ENCODE measurements at places on chromosomes 5 and 9. TPM values are rescaled to one million over a fixed set of nuclear protein-coding genes. Genes with fewer than 3 reads are reported as not detected.

DNA sequence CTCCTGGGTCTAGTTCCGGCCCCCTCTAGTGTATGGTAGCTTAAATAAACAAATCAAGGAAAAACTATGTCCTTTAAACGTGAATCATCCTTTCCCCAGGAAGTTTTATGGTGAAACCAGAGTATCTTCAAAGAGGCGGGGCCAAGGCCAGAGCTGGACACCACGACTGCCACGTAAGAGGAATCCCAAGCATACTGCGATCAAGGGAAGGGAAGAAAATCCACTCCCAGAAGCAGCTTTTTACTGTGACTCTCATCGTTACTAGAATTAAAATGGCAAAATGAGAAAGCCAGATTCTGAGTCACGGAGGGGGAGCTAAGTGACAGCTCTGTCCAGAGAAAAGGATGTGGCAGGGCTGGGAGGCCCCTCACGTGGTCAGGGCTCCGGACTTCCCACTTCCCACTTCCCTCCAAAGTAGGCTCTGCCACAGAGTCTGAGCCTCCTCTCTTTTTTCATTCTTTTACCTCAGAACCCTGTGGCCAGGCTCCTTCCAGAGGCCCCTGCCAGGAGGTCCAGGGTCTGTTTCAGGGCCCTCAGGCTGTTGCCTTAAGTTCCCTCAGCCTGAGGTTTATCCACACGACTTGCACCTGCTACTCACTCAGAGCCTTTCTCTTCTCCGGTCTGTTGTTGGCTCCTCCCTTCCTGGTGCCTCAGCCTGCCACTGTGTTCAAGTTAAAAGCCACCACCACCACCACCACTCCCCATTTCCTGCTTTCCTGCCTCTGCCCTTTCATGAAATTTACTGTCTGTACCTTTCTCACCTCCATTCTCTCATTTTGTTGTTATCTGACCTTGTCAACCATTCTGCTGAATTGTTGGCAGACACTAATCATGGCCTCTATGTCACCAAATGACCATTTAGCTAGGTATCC, 1.4 kb upstream of the GLRX start:
- peak; percentile 69 for DNase-seq

DNA sequence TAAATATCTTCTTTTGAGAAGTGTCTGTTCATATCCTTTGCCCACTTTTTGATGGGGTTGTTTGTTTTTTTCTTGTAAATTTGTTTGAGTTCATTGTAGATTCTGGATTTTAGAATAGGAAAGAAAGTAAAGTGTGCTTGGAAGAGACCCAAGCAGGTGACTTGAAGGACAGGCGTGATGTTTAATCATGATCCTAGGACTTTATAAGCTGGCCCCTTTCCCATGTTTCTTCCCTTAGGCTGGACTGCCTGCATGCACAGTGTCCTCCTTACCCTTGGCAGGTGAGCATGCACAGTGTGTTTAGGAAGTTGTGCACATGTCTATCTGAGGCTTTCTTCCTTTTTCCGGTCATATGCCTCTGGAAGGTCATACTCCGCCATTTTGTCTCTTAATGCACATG, 61.3 kb downstream of the ISOC1 start:
- no peak for DNase-seq

GRCh38 chr5:177313561-177314259, 2.0 kb upstream of the MXD3 start:
- no peak for DNase-seq

Gene ADAMTSL1
- total RNA-seq, result 39.7 TPM

Gene SOHLH1
- total RNA-seq, result not detected

Gene PTPN3
- total RNA-seq, result 21.1 TPM

DNA sequence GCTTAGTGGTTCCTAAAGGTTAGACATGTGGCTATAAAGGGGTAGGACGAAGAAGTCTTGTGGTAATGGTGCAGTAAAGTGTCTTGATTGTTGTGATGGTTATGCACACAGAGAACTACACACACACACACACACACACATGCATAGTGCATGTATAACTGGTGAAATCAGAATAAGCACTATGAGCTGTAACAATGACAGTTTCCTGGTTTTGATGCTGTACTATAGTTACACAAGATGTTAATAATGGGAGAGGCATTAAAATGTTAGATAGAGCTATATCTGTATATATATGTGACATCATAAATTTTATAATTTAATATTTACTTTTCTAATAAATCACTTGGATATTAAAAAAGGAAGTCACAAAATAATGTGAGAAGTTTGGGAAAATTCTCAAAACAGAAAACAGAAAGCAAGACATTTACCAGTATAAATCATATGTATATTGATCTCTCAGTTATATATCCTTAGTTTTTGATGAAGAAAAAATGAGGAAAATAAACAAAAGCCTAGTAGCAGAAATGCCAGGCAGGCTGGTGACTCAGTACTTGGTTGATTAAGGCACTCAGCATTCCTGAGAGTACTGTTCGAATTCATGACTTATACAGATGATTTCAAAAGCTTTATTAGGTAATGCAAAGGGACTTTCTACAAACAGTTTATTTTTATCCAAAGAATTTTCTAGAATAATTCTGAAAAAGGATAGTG, 350.5 kb upstream of the DAB2 start:
- DNase-seq, result no peak

Gene BTNL3
- total RNA-seq, result 146 TPM

- DNase-seq, result no peak
Observed at GRCh38 chr5:140551872-140552271, 4.4 kb downstream of the EIF4EBP3 start.

GRCh38 chr9:4973246-4973645, 11.8 kb upstream of the JAK2 start:
- DNase-seq, result no peak

DNA sequence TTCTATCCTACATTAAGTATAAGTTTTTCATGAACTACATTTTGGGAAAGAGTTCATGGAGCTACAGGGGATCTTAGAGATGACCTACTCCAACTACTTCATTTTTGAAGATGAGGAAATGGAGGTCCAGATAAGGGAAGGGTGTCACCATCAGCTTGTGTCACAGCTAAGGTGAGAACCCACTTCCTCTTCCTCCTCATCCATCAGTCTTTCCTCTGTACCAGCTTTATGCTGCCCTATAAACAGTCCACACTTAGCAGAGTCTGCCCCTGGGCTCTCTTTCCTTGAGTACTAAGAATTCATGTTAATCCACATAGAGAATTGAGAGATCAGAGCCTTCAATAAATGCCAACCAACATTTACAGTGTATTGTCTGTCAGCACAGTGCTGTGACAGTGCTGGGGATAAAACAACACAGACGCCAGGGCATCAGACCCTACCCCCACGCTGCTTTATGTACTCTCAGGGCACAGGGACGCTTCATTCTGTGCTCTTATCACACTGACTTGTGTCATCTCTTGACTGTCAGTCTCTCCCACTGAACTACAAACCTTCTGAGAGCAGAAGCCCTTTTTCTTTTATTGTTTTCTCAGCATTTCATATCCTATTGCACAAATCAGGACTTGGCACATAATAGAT, 22.1 kb downstream of the ADRB2 start:
- DNase-seq, result no peak

DNA sequence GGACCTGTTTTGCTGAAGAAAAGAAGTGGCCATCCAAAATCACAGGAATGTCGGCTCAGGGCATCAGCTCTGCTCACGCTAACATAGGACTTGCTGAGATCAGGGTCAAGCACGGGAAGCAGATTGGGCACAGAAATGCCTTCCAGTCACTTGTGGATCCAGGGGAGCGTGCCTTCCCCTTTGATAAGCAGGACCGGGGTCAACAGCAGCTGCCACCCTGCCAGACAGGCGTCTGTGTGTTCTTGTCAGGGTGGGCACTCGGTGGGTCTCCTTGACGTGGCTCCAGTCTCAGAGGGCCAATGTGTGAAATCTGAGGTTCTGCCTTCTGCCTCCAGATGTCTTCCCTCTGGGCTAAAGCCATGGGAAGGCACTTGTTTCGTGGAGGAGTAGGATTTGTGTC, 313.7 kb upstream of the IRX4 start:
- no peak for DNase-seq

GRCh38 chr9:88837731-88838130, 153.5 kb upstream of the S1PR3 start:
- DNase-seq, result no peak

Gene NUDT12
- total RNA-seq, result 6.2 TPM

DNA sequence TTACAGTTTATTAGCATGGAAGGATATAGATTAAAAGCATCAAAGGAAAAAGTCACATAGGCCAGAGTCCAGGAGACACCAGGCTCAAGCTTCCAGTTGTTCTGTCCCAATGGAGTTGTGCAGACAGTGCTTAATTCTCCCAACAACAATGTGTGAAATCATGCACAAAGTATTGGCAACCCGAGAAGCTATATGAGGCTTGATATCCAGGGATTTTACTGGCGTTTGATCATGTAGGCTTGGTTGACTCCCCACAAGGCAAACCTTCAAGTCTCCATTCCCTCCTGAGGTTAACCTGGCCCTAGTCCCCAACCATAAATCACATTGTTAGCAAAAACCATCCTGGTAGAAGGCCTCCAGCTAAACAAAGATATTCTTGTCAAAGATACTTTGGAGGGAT, 141.5 kb downstream of the ADAMTS19 start:
- no peak for DNase-seq

- no peak for DNase-seq
Observed at GRCh38 chr5:199197-199949, 8.1 kb downstream of the LRRC14B start.

DNA sequence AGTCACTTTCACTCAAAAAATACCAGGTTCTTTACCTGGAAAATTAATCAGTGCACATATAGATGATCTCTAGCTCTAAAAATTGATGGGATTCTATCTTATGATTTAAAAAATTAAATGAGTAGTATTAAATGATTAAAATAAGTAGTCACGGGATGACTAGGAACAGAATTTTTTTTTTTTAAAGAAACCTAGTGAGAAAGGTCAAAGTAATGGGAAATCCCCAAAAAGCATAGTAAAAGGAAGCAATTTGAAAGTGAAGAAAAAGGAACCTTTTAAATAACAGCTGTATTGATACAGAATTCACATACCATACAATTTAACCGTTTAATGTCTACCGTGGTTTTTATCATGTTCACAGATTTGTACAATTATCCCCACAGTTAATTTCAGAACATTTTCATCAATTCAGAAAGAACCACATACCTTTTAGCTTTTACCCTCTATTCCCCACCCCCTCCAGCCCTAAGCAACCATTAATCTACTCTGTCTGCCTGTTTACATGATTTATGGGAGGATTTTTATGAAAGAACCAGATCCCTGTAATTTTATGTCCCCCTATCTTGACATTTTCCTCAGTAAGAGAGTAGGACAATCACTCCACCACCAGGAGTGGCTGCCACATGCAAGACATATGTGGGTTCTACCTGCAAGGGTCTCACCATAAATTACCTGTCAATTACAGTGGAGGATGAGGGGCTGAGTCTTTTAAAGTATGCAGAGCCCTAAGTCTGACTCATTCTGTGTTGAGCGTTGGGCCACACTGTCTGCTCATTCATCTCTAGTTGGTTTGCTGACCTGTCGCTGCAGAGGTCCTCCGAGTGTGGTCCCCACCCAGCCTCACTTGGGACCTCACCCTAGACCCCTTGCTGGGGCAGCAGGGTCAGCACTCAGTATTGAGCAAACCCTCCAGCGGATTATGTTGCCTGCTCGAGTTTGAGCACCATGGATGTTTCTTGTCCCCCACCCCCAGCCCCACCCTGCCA, 16.0 kb downstream of the ANKRD33B start:
- DNase-seq, result no peak

Gene BNC2
- 20.5 TPM for total RNA-seq

Gene DAPK1
- 28.3 TPM for total RNA-seq

Gene CYLC2
- total RNA-seq, result not detected

Gene PCDHGA8
- 1.5 TPM for total RNA-seq

DNA sequence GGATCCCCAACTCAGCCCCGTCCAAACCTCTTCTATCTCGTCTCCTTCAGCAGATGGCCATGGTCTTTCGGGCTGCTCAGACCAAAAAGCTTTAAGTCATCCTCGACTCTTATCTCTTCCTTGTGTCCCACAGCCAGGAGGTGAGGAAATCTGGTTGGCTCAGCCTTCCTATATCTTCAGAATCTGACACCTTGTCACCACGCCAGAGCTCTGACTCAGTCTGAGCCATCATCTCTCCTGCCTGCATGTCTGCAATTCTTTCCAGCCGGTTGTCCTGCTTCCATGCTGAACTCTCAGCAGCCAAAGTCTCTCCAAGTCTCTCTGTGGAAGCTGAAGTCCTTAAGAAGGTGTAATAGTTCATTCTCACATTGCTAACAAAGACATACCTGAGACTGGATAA, 419.3 kb upstream of the ADAMTS16 start:
- DNase-seq, result no peak

- no peak for DNase-seq
Observed at GRCh38 chr5:8710426-8710930, 835.4 kb downstream of the SEMA5A start.

DNA sequence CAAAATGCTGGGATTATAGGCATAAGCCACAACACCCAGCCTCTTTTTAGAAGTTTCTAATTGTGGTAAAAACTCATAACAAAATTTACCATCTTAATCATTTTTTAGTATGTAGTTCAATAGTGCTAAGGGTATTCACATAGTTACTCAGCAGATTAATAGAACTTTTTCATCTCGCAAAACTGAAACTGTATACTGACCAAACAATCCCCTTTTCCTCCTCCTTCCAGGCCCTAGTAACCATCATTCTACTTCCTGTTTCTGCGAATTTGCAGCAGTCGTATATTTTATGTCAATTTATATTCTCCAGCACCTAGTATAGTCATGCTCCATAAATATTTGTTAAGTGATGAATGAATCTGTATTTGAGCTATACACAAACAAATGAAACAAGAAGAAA, 86.3 kb upstream of the ERBIN start:
- DNase-seq, result no peak

- no peak for DNase-seq
Observed at GRCh38 chr9:108512426-108513173, 343.2 kb downstream of the ACTL7B start.

GRCh38 chr5:178454821-178455479, 135.2 kb downstream of the COL23A1 start:
- no peak for DNase-seq

Gene GNE
- total RNA-seq, result 32.2 TPM

DNA sequence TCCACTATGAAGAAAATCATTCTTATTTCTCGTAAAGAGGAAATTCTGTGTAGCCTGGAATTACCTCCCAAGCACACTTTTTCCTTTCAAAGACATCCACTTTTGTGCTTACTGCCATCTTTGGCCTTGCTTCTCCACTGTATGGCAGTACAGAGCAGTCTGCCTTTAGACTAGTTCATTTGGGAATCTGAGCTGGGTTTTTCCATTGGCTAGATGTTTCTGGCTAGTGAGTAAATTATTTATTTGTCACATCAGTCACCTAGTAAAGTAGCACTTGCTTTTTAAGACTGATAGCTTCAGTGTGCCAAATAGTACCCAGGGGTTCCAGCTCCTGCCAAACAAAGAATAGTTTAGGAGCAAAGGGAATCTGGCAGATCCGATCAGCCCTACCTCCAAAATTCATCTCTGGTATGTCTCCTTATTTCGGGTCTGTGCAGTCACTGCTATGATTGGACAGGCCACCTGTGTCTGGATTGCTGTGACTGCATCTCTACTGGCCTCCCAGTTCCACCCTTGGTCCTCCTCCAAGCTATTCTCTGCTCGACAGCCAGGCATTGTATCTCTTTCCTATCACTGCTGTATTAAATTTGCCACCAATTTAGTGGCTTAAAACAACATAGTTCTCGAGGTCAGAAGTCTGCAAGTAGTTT, 97.6 kb downstream of the NUDT12 start:
- no peak for DNase-seq

All from transverse colon (tissue), 4 donors.